ENCODE measurements at places on chromosomes 1 and 21.
A peak's percentile ranks its signal among the peaks of the same experiment; 100 is the strongest.

DNA sequence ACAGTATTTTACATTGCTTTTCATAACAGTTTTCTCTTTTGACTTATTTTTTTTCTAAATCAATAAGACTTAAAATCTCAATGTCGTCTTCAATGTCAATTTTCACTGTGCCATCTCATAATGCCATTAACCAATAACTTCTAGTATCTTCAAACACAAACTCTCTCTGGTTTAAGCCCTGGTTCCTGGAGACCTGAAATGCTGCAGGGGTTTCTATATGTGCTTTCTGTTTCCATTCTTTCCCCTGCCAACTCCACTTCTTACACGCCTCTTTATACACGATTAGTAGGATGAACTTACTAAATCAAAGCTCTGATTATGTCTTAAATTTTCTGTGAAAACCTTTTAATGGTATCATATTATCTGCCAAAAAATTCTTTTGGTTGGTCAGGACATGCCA is 191.4 kb downstream of the AMY1C start:
- DNase-seq: no peak

- DNase-seq: no peak
Measured at GRCh38 chr21:45578176-45578801, 36.0 kb upstream of the SLC19A1 start.

DNA sequence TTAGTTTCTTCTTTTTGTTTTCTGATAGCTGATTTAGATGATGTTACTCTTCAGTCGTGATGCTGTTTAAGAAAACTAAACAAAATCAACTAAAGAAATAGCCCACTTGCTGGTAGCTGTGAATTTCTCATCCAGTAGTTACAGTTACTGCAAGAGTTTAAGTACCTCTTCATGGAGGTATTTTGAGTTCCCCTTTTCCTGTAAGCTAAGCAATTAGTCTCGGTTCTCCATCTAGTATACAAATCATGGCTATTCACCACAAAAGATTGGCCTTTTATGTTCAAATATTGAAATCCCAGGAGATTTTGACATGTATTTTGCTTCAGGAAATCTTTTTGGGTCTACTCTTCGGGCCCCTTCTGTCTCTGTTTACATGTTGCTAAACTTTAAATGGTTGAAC is 31.1 kb downstream of the HUNK start:
- DNase-seq: no peak

GRCh38 chr1:99216956-99217355 is 47.3 kb upstream of the PLPPR4 start:
- DNase-seq: no peak

DNA sequence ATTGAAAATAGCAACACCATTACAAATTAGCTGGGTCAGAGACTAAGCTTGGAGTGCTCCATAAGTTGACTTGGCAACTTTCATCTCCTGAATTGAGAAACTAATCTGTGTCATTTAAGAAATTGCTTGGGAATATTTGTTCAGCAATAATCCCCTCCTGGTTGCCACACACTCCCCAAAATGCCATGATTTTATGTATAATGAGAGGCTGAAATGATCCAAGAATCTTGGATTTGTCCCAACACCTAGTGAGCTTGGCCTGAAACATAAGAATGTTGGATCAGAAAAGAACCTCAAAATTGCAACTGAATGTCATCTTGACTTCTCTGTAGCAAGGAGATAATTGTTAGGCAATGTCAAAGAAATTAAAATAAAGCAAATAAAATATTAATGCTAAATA is 805.9 kb upstream of the ADAMTS5 start:
- no peak for DNase-seq

DNA sequence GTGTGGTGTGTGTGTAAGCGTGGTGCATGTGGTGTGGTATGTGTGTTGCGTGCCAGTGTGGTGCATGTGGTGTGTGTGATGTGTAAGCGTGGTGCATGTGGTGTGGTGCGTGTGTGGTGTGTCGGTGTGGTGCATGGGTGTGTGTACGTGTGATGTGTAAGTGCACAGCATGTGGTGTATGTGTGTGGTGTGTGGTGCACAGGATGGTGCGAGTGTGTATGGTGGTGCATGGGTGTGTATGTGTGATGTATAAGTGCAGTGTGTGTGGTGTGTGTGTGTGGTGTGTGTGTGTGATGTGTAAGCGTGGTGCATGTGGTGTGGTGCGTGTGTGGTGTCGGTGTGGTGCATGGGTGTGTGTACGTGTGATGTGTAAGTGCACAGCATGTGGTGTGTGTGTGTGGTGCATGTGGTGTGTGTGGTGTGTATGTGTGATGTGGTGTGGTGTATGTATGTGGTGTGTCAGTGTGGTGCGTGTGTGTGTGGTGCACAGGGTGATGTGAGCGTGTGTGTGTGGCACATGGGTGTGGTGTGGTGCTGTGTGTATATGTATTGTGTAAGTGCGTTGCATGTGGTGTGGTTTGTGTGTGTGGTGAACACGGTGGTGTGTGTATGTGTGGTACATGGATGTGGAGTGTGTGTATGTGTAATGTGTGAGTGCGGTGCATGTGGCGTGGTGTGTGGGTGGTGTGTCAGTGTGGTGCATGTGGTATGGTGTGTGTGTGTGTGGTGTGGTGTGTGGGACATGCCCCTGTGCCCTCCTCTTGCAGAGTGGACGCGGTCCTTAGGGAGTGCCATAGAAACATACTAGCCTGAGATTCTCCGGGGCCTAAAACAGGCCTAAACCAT is 1.1 kb upstream of the C2CD2 start:
- DNase-seq: no peak

DNA sequence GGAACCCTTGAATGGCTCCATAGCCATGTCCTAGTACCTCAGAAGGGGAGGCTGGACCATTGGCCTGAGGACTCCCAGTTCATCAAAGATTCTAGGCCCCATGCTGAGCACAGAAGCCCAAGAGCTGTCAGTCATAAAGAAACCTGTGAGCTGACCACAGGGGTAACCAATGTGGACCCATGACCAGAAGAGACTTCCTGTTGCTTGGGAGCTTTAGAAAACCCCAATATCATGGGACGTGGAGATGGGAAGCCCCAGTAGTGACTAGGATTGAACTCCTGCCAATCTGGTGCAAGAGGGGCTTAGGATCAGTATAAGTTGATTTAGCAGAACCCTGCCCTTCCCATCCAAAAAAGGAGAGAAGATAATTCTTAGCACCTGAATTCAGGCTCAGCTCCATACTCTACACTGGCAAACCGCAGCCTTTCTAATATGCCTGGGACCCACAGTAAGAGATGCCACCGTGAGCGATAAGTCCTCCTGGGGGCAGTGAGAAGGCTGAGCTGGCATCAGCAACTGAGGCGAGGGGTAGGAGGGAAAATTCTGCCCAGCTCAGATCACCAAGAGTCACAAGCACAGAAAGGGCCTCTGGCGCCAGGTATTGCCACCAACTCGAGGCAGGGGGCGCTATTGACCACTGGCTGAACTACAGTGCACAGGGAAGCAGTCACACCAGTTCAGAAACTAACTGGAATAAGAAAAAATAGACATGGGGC is 108.9 kb downstream of the CAPN8 start:
- DNase-seq: peak; percentile 63

- peak; percentile 94 for DNase-seq
Measured at GRCh38 chr1:203368624-203369451, 17.9 kb upstream of the FMOD start.

GRCh38 chr1:30084909-30085571 is 638.3 kb downstream of the MATN1 start:
- no peak for DNase-seq

GRCh38 chr1:232751393-232752140 is 53.6 kb upstream of the MAP10 start:
- no peak for DNase-seq

GRCh38 chr1:209387271-209387968 is 196.1 kb upstream of the CAMK1G start:
- no peak for DNase-seq

- DNase-seq: no peak
Measured at GRCh38 chr21:26138615-26139257, 31.8 kb downstream of the APP start.

- DNase-seq: peak; percentile 75
Measured at GRCh38 chr1:205313563-205314308, 7.8 kb downstream of the NUAK2 start.

GRCh38 chr1:11851180-11851579 is 3.6 kb upstream of the NPPA start:
- DNase-seq: peak; percentile 68

GRCh38 chr1:14507262-14507661 is 91.2 kb upstream of the KAZN start:
- no peak for DNase-seq

- DNase-seq: no peak
Measured at GRCh38 chr21:46155514-46156377, at the start of gene FTCD. Gene FTCD, minus strand, starts transcription at chr21:46155579. Its CDS starts 56 bp downstream, at chr21:46155523.

GRCh38 chr1:220748089-220748934 is at the start of gene MTARC2:
Gene MTARC2, plus strand, starts transcription at chr1:220748322. Its CDS starts 210 bp downstream, at chr1:220748532.
- DNase-seq: peak; percentile 40

DNA sequence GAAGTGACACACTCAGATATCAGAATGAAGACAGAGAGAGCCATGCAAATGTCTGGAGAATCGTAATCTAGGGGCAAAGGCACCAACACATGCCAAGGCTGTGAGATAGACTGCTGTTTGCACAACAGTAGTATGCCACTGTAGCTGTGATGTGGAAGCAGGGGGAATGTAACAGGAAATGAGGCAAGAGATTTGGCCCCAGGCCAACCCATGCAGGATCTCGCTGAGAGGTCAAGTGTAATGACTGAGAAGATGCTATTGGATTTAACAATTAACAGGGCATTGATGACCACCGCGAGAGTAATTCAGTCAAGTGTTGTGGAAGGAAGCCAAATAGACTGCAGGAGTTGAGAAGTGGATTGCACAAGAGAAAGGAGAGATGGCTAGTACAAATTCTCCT is 107.3 kb upstream of the ST6GALNAC5 start:
- peak; percentile 11 for DNase-seq

DNA sequence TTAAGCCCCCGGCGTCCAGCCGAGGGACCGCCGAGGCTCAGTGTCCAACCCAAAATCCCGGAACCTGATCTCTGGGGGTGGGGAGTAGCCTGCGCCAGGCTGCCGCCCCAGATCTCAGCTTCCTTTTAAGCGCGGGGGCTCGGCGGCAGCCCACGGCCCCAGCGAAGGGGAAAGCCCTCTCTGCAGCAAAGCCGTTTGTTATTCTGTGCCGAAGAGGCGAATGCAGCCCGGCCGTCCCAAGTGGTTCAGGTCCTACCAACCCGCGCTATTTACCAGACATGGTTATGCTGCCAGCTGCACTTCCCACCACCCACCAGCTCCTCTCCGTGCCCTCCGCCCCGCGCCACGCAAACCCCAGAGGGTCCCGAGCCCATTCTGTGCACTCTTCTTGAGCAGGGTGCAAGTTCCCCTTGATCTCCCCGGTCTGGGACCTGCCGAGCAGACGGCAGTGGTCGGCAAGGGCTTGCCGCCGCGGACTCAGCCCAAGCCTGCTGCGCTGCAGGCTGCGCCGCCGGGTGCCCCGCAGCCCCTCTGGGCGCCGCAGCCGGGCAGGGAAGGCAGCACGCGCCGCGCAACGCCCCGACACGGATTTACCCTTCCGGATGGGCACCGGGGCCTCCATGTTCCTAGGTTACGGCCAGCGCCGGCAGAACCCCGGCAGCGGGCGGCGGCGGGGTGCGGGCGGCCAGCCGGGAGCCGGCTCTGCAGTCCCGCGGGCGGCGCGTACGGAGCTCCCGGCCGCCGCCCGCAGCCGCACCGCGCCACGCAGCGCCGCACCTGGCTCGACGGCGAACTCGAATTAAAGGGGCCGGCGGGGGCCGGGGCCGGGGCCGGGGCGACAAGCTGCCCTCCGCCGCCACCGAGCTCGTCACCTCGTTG is 738 bp upstream of the KCNA2 start:
- DNase-seq: no peak

DNA sequence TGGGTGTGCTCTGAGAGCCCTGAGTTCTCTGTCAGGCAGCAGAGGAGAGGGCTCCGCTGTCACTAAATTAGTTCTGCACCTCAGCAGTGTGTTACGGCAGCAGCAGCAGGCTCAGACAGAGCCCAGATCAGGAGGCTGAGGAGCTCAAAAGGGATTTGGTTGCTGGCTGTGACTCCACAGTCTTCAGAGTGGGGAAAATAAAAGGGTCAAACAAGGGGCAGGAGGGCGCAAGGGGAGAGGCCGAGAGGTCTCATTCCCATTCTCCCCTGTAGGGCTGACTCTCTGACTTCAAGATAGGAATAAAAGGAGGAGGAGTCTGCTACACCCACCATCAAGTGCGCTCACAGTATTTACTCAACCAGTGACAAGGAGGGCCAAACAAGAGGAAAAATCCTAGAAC is 9.2 kb upstream of the SLC45A3 start:
- DNase-seq: no peak

- DNase-seq: no peak
Measured at GRCh38 chr1:68280286-68280685, 48.0 kb upstream of the WLS start.

DNA sequence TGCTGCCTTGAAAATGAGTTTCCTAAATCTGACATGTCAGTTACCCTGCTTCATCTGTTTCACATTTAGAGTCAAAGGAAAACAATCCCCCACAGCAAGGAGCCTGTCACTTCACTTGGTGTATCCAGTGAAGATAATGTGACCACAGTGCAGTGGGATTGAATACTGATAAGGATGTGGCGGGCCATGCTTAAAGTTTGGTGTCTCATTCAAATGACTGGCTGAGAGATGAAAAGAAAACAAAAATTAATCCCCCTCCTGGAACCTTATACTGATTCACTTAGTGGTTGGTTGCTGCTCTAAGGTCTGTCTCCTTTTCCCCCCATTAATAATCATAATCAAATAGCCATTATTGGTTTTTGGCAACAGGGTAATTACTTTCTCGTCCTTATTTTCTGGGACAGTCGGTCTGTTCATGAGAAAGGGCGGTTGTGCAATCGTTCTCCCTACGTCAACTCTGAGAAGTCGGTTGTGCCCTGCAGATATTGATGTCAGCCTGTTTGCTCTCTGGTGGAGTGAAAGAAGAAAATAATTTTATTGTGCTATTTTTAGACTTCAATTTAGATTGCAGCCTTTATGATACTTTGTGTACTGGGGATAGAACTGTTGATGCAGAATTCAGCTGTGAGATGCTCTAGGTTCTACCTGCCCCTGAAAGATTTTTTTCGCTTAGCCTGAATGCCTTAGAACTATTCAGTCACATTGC is 360.2 kb downstream of the DISC1 start:
- no peak for DNase-seq

DNA sequence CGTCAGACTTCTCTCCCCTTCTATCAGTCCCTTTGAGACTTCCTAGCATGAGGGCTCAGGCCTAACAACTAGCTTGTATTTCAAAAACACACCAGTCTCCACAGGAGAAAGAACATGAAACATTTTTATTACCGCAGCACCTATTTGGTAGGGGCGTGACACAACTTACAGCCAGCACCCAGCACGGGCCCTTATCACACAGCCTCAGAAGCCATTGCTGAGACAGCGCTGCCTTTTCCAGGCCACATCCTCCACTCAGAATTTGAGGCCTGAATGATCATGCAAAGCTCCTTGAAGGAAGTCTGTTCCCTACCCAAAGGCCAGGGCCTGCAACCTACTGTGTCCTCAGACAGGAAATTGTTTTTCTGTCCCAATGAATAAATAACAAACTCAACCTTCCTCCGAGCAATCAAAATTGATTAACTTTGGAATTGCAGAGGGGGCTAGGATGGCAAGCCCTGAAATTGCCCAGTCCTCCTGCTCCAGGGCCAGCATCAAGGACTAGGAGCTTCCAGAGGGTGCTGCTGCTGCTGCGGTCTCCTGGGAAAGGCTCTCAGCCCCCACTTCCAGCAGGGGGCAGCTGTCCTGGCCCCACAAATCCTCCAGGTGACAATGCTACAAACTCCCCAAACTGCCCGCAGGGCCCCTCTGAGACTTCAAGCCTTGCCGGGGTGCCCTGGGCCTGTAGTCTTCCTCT is 94.3 kb upstream of the GALNT2 start:
- DNase-seq: no peak

Data from inflammatory macrophage treated with lipopolysaccharide for 4 hours (primary cell).